AG20443 (cell line): ENCODE measurements at places on chromosomes 6 and 20.
A peak's percentile ranks its signal among the peaks of the same experiment; 100 is the strongest.

DNA sequence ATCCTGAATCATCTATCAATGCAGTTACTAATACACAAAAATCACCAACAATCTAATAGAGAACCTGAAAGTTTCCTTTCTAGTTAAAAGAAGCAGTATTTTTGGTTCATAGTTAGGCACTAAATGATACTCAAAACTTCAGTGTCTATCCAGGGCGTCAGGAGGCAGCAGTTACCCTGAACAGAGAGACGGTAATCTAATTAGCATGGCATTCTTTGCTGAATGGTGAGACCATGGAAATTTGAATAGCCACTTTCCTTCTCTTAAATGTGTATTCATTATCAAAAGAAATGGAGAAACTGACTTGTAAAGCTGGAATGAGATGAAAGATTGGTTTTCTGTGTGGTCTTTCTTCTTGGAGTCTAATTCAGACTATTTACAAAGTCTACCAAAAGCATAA is 146.6 kb upstream of the BMP5 start:
- DNase-seq = no peak

DNA sequence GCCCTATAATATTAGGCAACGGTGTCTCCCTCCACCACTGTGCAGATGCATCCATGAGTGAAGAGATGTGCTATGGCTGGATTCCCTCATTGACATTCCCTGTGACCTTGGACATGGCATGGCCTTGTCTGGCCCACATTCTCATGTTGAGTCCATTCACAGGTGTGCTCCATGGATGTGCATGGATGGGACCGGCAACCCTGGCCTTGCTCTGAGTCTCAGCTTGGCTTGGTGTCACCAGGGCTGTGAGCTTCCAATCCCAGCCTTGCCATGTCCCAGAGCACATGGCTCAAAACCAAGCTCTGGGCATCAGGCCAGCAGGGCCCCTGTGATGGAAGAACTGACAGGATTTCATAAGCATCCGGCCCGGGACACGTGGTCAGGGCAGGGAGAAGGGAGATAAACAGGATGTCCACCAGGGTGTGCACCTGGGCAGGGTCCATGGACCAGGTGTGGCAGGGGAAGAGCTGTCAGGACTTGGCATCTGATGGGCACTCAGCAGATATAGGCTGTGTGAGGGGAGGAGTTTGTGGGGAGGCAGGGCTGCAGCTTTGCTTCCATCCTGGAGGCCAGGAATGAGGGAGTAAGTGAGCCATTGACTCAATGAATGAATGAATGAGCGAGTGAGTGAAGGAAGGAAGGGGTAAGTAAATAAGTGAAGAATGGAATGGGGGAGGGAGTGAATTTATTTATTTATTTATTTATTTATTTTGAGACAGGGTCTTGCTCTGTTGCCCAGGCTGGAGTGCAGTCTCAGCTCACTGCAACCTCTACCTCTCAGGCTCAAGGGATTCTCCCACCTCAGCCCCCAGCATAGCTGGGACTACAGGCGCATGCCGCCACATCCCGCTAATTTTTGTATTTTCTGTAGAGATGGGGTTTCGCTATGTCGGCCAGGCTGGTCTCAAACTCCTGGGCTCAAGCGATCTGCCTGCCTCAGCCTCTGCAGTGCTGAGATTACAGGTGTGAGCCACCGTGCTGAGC is 15.7 kb downstream of the NRSN2 start:
- DNase-seq = peak; percentile 53

- DNase-seq = no peak
These were observed 116.7 kb upstream of the MAN1A1 start for GRCh38 chr6:119466226-119466625.

GRCh38 chr20:61887596-61888093 is 178.0 kb downstream of the TAF4 start:
- no peak for DNase-seq

DNA sequence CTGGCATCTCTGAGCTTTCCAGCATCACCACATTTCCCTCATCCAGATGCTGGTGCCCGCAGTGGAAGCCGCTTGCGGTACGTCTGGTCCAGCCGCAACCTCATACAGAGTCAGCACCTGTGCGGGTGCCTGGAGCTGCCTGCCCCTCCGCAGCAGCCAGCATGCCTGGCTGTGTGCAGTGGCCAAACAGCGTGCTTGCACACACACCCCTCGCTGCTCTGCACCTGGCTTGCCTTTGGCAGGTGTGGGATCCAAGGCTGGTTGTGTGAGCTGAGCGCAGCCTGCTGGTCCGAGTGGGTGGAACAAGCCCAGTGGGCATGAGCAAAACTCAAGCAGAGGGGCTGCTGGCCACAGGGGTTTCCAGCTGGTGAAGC is 3.1 kb upstream of the HINT3 start:
- DNase-seq = no peak

- DNase-seq = no peak
These were observed 50.6 kb upstream of the SLC2A12 start for GRCh38 chr6:134103006-134103405.

DNA sequence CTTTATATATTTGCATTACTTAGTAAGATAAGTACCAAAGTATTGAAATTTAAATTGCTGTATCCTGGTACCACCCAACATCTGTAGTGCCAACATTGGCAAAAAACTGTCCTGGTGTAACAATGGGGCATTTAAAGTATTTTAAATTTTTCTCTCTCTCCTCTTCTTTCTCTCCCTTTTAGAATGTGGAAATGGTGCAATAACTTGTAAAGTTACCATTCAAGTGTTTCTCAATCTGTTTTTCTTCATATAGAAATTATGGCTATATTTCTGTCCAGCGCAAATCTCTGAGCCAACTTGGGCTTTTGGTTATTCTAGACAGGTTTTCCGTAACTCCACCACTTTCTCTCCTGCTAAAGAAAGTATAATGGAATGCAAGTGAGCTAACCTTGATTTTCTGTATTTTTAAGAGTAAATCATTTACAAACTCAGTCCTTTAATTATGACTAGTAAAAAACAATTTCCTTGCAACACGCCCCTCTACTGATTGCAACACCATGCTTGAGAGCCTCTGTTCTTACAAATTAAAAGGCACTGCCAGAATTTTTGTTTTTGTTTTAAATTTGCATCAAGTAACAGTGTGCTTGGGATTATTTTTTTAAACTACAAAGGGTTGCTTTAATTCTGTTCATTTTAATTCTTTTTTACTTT is 324.2 kb upstream of the CITED2 start:
- DNase-seq = no peak

- DNase-seq = peak; percentile 29
These were observed 136.8 kb upstream of the RNF24 start for GRCh38 chr20:4151991-4152695.

- DNase-seq = no peak
These were observed 8.2 kb downstream of the PRPH2 start for GRCh38 chr6:42714098-42714761.

- DNase-seq = no peak
These were observed 68.6 kb downstream of the ESR1 start for GRCh38 chr6:151876122-151876521.

DNA sequence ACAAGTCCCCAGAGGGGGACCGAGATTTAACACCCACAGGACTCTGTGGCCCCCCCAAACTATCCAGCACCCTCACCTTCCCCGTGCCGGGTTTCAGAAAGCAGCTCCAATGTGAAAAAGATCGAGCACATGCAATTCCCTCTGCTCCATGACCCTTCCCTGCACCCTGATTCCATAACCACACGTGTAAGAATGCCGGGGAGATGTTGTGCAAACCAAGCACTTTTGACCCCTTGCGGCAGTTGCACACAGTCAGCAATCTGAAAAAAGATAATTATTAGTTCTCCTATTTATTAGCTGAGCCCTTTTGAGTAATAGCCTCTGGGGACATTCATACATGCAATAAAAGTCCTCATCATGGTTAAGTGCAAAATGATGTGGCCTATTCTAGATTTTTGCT is 13.0 kb downstream of the FOXQ1 start:
- DNase-seq = no peak

GRCh38 chr6:118135371-118135770 is 228.3 kb downstream of the SLC35F1 start:
- DNase-seq = no peak

- DNase-seq = no peak
These were observed 148.9 kb upstream of the SIM1 start for GRCh38 chr6:100613656-100614055.

DNA sequence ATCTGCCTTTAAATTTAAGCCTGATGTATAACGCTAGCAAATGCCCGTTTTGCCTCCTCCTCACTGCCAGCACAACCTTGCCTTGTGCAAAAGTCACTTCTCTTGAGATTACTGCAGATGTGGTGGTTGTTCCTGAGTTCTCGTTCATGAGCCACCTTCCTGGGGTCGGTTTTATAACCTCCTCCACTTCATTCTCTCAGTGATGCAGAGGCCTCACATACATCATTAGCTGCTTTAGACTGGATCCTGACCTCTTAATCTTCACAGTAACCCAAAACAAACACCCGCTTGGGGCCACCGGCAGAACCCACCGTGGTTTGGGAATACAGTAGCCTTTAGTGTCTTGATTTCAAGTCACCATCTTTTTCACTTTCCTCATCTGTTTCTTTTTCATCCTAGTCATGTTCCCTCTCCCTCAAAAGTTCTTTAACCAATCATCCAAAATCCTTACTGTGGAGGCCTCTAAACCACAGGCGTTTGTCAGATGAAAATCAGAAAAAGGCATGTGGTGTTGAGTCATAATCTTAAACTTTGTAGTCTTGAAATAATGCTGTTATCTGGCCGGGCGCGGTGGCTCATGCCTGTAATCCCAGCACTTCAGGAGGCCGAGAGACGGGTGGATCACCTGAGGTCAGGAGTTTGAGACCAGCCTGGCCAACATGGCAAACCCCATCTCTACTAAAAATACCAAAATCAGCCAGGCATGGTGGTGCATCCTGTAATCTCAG is 430.3 kb upstream of the SOX4 start:
- peak; percentile 22 for DNase-seq

DNA sequence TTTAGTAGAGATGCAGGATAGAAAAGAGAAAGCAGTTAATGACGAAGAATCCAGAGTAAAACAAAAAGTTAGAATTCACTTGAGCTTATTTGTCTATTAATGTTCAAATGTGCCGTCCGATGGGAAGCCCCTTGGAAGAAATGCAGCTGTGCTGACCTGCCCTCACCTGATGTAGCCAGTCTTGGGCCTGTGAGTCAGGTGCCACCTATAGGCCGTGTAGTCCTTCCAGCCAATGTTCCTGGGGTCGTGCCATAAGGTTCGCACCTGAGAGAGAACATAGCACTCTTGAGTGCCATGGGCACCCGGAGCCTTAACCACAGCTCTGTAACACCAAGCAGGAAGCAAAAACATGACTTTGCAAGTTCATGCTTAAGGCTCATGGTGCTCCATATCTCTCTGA is 32.4 kb downstream of the THBS2 start:
- DNase-seq = no peak

DNA sequence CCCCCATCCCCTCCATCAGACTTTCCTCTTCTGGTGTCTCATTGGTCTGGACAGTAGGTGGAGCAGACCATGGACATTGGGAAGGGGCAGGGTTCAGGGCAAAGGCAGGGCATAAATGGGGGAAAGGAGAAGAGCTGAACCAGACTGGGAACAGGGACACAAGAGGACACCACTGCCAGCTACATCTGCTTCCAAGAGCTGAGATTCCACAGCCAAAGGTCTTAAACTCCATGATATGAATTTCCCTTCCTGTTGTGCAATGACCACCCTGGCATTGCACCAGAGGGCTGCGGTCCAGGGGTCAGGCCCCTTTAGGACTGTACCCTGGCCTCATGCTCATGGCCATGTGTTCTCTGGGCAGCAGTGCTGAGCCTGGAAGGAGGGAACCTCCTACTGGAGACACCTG is 137.9 kb downstream of the MAFB start:
- no peak for DNase-seq

GRCh38 chr6:12147557-12148316 is 135.6 kb downstream of the HIVEP1 start:
- no peak for DNase-seq

GRCh38 chr6:149311766-149312165 is 5.7 kb upstream of the TAB2 start:
- DNase-seq = no peak

GRCh38 chr20:30486103-30486478 is 771.4 kb upstream of the DEFB115 start:
- DNase-seq = no peak

DNA sequence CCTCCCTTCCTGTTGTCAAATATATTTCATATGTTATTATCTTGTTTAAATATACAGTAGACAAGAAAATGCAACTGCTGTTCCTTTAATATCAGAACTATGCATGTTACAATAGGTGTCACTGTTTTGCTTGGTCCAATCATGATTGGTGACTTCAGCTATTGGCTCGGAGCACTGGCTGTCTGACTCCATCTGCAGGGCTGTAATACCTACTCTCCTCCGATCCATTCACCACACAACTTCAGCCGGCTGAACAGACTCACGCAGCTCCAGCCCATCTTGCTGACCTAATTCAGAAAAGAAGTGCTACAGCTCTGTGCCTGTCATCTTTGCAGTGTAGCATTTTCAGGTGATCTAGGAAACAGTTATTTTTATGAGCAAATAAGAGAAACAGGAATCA is at the start of gene BTBD3:
BTBD3 (plus strand) TSS at position 231 of the 400 bp plus-strand sequence. CDS start 383 bp downstream, outside the sequence.
- DNase-seq = peak; percentile 75

DNA sequence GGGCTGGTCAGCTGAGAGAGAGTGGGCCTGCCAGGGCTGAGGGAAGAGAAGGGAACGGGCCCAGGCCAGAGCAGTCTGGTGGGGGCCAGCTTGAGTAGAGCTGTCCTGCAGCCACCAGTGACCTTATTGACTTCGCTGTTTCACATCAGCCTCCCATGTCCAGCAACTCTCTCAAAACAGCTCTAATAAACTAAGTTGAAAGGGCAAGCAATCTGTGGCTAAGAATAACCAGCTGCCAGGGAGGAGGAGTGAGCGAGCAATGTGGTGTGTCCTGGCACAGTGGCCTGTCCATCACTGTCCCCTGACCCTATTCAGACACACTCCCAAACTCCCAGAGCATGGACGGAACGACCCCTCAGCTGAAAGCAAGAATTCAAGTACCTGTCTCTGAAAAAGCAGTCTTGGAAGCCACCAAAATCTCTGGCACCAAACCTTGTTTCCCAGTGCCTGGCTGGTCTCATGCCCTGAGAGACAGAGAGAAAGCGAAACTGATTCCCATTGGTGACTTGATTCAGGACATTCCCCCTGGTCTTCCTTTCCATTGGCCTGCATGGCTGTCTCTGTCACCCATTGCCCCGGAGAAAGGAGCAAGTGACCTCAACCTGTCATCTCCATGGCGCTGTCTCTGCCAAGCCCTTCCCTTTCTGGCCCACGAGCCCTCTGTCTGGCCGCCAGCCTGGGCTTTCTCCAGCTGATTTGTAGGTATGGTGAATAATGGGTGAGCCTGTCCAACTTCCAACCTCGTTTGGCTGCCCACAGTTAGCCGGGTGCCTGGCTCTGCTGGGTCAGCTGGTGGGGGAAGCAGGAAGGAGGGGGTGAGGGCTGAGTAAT is at the start of gene DDO:
DDO (minus strand) TSS at position 490 of the 831 bp plus-strand sequence. CDS start 2,113 bp downstream, outside the sequence.
- peak; percentile 85 for DNase-seq

- DNase-seq = peak; percentile 30
These were observed 129.3 kb upstream of the UST start for GRCh38 chr6:148617530-148617929.
